ENCODE measurements at places on chromosomes 2 and 18. TPM values are rescaled to one million over a fixed set of nuclear protein-coding genes. Genes with fewer than 3 reads are reported as not detected.

DNA sequence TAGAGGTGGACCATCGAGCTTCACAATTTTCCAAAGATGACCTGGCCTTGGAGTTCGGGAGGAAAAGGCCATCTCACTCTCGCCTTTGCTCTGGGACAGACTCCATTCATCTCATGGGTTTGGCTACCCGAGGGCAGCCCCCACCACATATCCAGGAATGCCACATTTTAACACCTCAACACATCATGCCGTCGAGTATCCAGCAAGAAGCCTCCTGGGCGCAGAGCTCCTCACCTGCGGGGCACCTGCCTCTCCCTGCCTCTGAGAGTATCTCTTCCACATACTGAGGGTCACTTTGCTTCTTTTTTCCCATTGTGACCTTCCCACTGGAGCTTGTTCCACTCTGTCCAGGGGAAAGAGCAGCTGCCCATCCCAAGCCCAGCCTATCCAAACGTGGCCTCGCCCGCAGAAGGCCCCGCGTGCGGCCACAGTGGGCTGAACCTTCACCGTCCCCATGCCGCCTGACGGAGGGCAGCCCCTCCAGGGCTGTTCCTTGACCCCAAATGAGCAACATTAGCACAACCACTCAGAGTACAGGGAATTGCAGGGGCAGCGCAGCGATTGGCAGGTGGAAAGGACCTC lies 5.5 kb upstream of the LIMS2 start:
- no peaks in the 10 kb centered on the region for H3K4me1 ChIP-seq
- H3K4me3 ChIP-seq: no peak overlapping the region
- no peak for DNase-seq
- no peak overlapping the region for H3K27ac ChIP-seq

Gene ABCG5
- not detected for total RNA-seq

DNA sequence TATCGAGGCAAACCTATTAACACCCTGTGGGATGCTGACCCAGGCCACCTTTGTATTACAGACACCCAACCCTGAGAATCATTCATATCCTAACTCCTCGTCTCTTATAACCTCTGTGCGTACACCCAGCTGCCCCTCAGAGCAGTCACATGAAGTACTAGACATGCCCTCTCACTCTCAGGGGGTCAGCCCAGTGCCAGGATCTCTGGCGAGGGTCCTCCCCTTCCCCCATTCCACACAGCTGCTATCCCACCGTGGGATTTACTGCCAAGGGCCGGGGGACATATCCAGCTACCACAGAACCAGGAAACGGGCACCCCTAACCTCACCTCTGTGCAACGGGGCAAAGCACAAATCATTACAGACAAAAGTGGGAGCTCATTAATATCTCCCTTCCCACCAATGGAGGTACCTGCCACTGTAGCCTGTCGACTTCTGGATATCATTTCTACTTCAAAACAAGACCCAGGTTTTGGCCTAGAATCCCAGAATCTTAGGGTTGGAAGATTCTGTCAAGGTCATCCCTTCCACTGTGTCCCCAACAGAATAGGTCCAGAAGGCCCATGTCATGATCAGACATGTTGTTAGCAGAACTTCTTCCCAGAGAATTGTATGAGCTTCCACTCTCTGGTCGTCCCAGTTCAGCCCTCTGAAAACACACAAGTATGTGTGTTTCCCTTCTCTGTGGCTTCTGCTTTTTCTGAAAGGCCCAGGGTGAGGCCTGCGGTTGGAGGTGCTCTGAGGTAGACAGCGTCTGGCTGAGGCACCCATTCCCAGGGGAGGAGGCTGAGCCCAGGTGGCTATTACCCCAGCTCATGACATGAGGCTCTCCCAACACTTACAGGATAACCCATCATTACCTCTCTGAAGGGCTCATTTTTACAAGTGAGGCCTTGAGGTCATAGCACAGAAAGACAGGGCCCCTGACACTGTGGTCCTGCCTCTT lies 1.7 kb downstream of the TMBIM1 start:
- H3K27ac ChIP-seq: peak overlapping the region; percentile 96
- DNase-seq: no peak
- no peaks in the 10 kb centered on the region for H3K27me3 ChIP-seq

Gene SGO2
- 25.0 TPM for total RNA-seq

GRCh38 chr2:43300781-43301583 lies 74.6 kb upstream of the ZFP36L2 start:
- H3K27ac ChIP-seq: no peak overlapping the region
- H3K4me1 ChIP-seq: peaks cover 42% of the 10 kb centered on the region
- DNase-seq: peak; percentile 37
- H3K4me3 ChIP-seq: no peak overlapping the region

GRCh38 chr2:85053802-85054201 lies 79.4 kb upstream of the TCF7L1 start:
- H3K27me3 ChIP-seq: no peaks in the 10 kb centered on the region
- H3K36me3 ChIP-seq: 0 out of 2 replicates have a peak, but pooled peaks cover 17% of the 10 kb centered on the region
- peaks cover 22% of the 10 kb centered on the region for H3K4me1 ChIP-seq

DNA sequence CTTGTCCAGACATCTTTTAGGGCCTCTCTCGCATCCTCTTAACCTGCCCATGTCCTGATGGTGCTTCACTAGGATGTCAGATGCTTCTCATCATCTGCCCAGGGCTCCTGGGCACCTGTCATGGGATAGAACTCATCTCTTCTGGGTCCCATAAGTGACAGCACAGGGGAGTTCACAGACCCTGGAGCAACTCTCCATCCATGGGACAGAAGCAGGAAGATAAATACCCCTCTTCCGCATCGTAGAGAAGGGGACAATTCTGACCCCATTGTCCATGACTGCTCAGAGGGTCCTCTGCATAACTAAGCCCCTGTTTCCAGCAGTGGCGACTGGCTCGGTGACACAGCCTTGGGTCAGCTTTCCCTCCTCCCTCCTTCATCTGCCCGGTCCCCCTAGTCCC lies 82.3 kb downstream of the TWIST2 start:
- DNase-seq: no peak
- H3K36me3 ChIP-seq: no peaks in the 10 kb centered on the region
- H3K27ac ChIP-seq: no peak overlapping the region
- H3K27me3 ChIP-seq: peaks cover 88% of the 10 kb centered on the region
- H3K4me3 ChIP-seq: no peak overlapping the region
- H3K4me1 ChIP-seq: no peaks in the 10 kb centered on the region

Gene RAX
- not detected for total RNA-seq

DNA sequence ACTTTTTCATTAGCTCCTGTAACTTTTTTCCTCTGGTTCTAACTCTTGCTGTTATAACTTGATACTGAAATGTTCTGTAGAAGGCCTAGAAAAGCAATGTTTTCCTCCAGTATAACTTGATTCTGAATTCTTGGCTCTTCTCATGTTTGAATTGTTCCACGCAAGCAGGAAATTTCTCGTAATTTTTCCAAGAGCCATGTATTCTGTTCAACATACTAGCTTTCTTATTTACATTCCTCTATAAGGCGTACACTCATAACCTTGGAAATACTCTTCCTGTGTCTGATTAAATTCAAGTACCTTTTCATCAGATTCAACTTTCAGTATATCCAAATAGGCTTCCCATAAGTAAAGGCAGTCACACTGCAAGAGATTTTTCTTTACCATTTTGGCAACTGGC lies 109.1 kb downstream of the SMAD2 start:
- no peaks in the 10 kb centered on the region for H3K36me3 ChIP-seq
- no peak overlapping the region for H3K4me3 ChIP-seq
- no peak for DNase-seq
- no peak overlapping the region for H3K27ac ChIP-seq
- H3K4me1 ChIP-seq: no peaks in the 10 kb centered on the region
- no peaks in the 10 kb centered on the region for H3K27me3 ChIP-seq

Gene PARD6G
- 0.23 TPM for total RNA-seq

DNA sequence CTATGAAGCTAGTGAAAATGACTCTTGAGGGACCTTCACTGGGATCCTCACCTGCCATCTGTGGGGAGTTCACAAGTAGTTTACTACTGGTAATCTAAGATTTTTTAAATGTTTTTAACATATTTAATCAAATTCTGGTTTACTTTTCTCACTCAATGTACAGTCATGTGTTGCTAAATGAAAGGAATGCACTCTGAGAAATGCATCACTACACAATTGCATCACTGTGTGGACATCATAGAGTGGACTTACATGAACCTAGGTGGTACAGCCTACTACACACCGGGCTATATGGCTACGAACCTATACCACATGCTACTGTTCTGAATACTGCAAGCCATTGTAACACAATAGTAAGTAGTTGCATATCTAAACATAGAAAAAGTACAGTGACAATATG lies 528.0 kb downstream of the BCL11A start:
- H3K36me3 ChIP-seq: no peaks in the 10 kb centered on the region
- H3K4me1 ChIP-seq: no peaks in the 10 kb centered on the region
- no peak for DNase-seq
- H3K27me3 ChIP-seq: no peaks in the 10 kb centered on the region

GRCh38 chr18:74289137-74289536 lies 2.6 kb downstream of the CYB5A start:
- H3K4me1 ChIP-seq: peaks cover 71% of the 10 kb centered on the region
- peak overlapping the region; percentile 6 for H3K4me3 ChIP-seq
- peak; percentile 69 for DNase-seq
- H3K27ac ChIP-seq: peak overlapping the region; percentile 46
- no peaks in the 10 kb centered on the region for H3K36me3 ChIP-seq

Gene HIBCH
- 14.7 TPM for total RNA-seq

Gene FBXO41
- 16.4 TPM for total RNA-seq

GRCh38 chr18:9638886-9639285 lies 24.5 kb upstream of the PPP4R1 start:
- H3K4me3 ChIP-seq: no peak overlapping the region
- no peak for DNase-seq
- no peaks in the 10 kb centered on the region for H3K36me3 ChIP-seq

DNA sequence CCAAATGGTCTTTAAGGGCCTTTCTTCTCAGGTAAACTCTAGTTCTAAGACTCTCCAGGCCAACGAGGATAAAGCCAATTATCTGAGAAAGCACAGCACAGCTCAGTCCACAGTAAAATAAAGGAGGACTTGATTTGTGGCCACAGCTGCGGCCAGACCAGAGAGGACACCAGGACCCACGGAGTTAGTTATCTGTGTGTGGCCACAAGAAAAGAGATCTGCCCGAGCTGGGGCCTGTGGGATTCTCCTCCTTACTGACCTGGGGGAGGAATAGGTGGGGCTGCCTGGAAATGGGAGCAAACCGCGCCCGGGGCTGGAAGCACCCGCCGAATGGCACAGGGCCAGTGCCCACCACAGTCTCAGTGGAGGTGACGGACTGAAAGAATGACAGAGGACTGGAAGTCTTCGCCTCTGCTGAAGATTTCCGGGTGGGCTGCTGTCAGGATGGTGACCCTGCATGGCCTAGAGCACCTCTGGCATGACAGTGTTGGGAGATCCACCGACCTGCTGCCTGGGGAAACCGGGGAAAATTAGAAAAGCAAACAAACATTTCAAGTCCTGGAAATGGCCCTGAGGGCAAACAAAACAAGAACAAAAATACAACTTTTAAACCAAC lies 13.3 kb downstream of the PROC start:
- H3K27ac ChIP-seq: no peak overlapping the region
- no peak for DNase-seq
- H3K27me3 ChIP-seq: no peaks in the 10 kb centered on the region
- H3K4me3 ChIP-seq: no peak overlapping the region
- 0 out of 2 replicates have a peak, but pooled peaks cover 5% of the 10 kb centered on the region for H3K4me1 ChIP-seq

Gene LCLAT1
- total RNA-seq: 35.7 TPM

DNA sequence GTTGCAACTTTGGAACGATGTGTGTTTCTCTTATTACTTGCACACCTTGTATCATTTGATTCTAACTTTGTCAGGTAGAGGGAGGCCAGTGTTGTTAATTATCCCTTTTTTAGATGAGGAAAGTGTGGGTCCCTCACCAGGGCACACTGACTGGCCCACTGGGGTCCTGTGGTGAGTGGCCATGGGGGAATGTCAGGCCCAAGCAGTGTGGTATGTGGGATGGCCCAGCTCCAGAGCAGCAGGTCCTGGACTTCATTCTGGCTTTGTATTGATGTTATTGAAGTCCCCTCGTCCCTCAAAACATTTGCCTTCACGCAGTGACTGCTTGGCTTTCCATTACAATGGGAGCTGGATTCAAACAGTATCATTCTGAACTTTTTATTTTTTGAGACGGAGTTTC lies 11.7 kb downstream of the NCK2 start:
- no peak for DNase-seq
- no peaks in the 10 kb centered on the region for H3K27me3 ChIP-seq
- 0 out of 2 replicates have a peak, but pooled peaks cover 7% of the 10 kb centered on the region for H3K36me3 ChIP-seq
- H3K4me3 ChIP-seq: no peak overlapping the region
- H3K4me1 ChIP-seq: no peaks in the 10 kb centered on the region

GRCh38 chr2:3387011-3387410 lies 7.5 kb downstream of the TRAPPC12 start:
- no peaks in the 10 kb centered on the region for H3K27me3 ChIP-seq
- no peaks in the 10 kb centered on the region for H3K4me1 ChIP-seq
- H3K36me3 ChIP-seq: peaks cover 37% of the 10 kb centered on the region
- no peak overlapping the region for H3K4me3 ChIP-seq
- H3K27ac ChIP-seq: no peak overlapping the region

GRCh38 chr18:70197026-70197425 lies 8.5 kb downstream of the RTTN start:
- H3K4me3 ChIP-seq: no peak overlapping the region
- peaks cover 15% of the 10 kb centered on the region for H3K36me3 ChIP-seq
- H3K27me3 ChIP-seq: no peaks in the 10 kb centered on the region
- no peak overlapping the region for H3K27ac ChIP-seq
- no peaks in the 10 kb centered on the region for H3K4me1 ChIP-seq
- DNase-seq: no peak

DNA sequence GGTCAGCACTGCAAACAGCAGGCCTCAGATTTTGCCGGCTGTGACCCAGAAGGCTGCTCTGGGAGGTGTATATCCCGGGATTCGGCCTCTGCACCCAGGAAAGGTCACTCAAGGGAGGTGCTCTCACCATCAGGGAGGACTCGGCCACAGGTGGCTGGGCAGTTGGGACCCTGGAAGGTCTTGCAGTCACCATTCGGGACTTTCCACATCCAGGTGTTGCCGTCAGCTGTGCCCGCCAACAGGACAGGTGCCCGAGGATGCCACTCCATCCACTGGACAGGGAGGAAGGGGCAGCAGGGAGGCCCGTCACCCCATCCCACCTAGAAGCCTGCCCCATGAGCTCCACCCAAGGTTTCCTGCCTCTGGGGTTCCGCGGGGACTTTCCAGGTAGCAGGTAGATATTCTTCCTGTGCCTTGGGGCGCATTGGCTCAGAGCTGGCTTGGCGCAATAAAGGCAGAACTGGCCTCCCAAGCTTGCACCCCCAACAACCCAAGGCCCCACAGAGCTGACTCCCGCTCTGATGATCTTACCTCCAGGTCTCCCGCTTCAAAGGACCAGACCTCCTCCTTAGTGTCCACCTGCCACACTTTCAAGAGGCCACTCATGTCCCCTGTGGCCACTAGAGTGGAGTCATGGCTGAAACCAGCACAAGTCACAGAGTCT lies 3.5 kb downstream of the AAMP start:
- no peak overlapping the region for H3K27ac ChIP-seq
- no peaks in the 10 kb centered on the region for H3K27me3 ChIP-seq
- H3K36me3 ChIP-seq: peaks cover 7% of the 10 kb centered on the region
- no peak overlapping the region for H3K4me3 ChIP-seq
- DNase-seq: no peak

- DNase-seq: no peak
- H3K27ac ChIP-seq: no peak overlapping the region
- no peaks in the 10 kb centered on the region for H3K27me3 ChIP-seq
Observed at GRCh38 chr18:38368886-38369285, 803.3 kb upstream of the CELF4 start.

Data from PC-9 (cell line).